ENCODE measurements at places on chromosomes 1 and 21.

- DNase-seq = no peak
Measured at GRCh38 chr1:165855010-165855838, 27.8 kb downstream of the UCK2 start.

GRCh38 chr1:238964631-238965030 is 421.7 kb upstream of the CHRM3 start:
- no peak for DNase-seq

DNA sequence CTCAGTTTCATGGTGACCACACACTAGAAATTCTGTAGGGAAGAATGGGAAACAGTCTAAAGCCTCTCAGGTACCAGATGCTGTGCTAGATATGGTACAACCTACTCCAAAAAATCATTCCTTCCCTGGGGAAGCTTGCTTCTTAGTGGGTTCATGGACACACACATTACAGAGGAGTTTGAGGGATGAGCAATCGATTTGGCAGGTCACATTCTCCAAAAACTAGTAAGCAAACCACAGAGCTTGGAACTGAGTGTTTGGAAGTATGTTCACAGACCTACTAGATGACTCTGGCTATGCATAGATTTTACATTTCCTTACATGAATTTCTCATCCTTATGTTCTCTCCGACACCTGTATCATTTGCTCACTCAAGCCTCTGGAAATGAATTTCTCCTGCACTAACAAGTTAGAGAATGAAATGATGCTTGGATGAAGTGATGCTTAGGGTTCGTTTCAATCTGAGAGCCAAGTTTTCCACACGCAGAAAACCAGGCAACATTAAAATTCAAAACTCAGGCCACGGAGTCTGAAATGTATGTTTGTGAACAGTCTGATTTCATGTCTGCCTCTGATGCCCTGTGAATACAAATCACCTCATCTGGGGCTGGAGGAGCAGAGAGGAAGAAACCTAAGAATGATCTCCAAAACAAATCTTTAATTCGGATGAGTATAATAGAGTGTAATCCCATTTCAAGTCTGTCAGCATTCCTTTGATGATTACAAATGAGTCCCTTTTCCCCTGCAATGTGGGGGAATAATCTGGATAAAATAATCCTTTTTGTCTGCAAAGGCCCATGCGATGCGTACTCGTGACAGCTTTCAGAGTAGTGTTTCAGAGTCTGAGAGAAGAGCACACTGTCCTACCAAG is 11.0 kb downstream of the EVA1C start:
- DNase-seq = no peak

DNA sequence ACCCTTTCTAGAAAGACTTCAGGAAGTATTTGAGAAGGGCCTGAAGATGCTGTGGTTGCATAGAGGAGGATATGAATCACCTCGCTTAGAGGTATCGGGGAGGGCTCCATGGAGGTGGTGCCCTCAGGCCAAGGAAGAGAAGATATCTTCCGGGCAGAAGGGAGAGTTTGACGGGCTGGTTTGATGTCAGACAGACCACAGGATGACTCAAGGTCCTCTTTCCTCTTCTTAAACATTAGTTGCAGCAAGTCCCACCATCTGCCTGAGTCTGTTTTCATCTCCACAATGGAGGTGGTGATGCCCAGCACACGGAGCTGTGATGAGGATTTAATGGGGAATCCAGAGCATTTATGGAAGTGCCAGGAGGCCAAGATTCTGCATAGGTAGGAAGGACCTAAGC is 25.1 kb upstream of the RUNX3 start:
- peak; percentile 80 for DNase-seq

DNA sequence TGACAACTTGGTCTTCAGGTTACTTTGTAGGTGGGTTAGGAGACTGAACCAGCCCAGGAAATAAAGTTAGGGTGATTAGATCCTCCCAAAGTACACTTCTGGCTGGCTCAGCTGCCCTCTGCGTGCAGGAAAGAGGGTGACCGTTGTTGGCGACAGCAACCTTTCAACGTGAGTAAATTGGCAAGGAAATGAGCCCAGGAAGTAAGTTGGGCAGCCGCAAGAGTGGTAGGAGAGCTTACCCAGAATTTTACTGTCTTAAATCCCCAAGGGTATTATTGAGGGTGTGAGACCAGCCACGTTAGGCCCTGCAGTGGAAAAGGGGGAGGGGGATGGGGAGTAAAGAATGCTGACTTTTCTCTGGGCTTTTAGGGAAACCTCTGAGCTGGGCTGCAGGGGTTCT is 1.6 kb downstream of the TENT5C start:
- peak; percentile 69 for DNase-seq

GRCh38 chr1:212664409-212665199 is 35.0 kb downstream of the BATF3 start:
- peak; percentile 68 for DNase-seq

DNA sequence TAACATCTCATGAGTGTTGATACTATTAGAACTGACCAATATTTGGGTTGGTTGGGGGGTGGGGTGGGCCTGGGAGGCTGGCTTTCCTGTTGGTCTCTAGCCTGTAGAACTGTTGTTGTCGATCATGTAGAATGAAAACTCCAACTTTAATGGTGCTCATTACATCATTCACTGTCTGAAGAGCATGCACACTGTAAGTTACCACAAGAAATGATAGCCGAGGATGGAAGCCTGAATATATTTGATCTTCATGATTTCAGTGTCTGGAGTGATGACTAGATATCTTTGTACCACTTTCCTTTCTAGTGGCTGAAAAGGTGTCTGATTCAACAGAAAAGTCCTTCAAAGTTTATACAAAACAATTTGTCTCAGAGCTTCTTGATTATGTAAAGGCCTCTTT is 123.6 kb downstream of the XCL2 start:
- no peak for DNase-seq

DNA sequence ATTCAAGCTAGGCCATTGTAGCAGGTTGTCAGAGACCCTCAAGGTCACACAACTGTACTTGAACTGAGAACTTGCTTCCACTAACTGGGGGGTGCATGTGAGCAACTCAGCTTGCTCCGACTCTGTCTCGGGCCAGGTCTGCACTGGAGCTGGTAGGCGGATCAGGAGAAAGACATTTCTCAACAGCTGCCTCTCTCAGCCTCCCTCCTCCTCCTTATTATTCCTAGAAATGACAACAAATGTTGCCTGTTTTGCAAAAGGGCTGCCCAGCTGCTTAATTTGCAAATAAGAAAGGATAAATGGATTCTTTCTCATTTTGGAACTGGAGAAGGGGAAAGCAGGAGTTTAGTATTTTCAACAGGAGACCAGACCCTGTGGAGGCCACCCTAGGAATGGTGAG is 140.5 kb downstream of the RHOU start:
- peak; percentile 19 for DNase-seq

GRCh38 chr1:212915245-212916091 is 34.9 kb upstream of the VASH2 start:
- no peak for DNase-seq

DNA sequence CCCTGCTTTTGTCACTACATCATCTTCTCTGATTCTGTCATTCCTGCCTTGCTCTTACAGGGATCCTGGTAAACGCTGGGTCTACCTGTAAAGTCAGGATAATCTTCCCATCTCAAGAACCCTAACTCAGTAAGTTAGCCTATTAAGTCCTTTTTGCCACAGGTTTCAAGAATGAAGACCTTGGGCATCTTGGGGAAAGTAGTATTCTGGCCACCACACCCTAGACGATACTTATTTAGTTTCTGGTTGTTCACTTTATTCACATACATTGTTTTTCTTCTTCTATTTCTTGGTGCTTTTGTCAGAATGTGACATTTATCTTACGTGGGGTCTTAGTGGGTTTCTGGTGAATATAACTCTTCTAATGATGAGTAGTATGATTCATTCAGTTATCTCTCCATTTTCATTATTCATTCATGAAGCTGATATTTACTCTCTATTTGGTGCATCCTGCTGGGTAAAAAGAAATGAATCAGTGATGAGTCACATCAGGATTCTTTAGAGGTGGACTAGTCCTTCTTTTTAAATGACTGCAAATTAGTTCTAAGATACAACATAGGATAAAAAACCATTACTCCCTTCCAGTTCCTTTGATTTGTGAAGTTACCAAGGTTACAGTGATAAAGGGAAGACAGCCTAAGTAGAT is 514.4 kb upstream of the B3GALT2 start:
- no peak for DNase-seq

DNA sequence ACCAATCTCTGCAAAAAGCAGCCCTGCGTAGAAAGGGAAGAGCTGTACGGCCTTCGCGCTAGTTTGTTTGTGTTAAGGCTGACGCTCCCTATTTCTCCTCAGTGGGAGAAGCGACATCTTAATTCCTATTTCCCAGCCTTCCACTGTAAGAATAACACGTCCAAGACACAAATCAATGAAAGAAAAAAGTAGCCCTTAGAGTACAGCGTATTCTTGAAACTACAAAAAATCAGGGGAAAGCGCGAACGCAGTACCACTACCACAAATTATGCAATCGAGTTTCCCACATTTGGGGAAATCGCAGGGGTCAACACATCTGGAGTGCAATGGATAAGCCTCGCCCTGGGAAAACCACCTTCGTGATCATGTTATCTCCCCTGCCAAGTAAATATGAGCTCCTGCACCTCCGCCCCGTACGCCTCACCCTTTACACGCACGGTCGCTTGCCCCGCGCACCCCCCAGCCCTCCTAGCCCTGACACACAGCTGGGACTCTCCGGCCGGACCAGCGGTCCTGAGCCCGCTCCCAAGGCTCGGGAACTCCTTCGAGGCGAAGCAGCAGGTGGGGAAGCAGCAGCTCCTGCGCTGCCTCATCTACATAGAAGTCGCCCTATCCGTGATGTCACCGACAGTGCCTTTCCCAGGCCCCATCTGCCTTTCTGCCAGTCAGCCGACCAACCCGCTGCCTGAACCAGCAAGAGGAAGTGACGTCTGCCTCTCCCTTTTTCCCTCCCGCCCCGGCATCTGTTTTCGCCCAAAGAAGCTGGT is 94.7 kb downstream of the PPIAL4G start:
- peak; percentile 95 for DNase-seq

DNA sequence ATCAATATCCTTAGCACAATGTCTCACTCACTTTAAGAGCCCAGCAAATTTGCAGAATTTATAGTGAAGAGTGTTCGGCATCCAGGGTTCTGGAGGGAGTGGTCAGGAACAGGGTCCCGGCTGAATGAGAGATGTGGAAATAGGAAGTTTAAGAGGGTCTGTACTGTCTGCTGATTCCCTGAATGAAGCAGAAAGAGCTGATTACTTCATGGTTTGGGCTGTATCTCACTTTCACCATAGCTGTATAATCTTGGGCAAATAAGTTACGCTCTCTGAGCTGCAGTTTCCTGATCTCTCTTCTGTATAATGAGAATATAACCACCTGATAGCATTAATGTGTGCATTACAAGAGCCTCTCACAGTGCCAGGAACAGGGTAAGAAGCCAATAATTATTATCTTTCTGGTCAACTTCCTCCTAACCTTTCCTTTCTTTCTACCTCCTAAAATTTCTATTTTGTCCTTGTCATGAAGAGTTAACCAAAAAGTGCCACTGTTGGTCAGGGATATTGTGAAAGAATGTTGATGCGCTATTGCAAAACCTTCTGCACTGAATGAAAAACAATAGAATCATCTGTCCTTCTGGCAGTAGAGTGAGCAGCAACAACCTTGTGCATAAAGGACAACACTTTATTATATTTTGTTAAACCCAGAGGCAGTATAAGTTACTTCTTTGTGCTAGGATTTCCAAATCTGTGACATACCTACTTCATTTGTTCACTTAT is 14.7 kb upstream of the PTGFR start:
- DNase-seq = no peak

DNA sequence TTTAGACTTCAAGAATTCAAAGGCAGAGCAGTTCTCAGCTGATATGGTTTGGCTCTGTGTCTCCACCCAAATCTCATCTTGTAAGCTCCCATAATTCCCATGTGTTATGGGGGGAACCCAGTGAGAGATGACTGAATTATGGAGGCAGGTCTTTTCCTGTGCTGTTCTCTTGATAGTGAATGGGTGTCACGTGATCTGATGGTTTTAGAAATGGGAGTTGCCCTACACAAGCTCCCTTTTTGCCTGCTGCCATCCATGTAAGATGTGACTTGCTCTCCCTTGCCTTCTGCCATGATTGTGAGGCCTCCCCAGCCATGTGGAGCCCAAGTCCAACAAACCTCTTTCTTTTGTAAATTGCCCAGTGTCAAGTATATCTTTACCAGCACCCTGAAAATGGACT is 146.5 kb downstream of the EIF4G3 start:
- DNase-seq = no peak

DNA sequence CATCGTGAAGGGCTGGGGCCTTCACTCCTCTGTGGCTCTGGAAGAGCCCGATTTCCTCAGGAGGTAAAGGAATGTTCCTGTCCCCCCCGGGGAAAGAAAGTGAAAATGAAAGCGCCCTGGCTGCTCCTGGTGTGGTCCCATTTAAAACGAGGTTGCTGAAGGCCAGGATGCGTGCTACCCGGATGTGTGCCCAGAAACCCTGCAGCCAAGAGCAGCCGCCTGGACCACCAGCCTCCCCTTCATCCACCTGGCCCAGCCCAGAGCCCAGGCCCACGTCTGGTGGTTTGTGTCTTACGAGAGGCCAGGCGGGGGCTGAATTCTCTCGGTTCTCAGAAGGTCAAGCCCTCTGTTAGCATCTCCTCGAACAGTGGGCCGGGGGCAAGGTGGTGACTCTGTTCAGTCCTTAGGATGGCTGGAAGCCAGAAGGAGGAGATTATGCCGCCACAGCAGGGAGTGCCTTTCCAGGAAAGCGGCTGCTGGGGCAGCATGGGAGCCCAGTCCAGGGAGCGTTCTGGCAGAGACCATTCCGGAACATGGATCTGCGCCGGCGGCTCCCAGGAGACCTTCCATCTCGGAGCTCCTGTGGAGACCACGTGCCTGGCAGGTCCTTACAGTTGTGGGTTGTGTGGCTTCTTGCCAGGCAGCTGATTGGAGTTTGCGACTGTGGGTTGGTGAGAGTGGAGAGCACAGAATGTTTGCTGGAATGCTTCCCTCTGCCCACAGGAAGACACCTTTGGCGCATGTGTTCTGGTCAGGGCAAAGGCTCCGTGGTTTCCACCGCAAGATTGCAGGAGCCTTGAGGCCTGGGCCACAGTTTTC is 1.4 kb downstream of the GUK1 start:
- DNase-seq = peak; percentile 69

DNA sequence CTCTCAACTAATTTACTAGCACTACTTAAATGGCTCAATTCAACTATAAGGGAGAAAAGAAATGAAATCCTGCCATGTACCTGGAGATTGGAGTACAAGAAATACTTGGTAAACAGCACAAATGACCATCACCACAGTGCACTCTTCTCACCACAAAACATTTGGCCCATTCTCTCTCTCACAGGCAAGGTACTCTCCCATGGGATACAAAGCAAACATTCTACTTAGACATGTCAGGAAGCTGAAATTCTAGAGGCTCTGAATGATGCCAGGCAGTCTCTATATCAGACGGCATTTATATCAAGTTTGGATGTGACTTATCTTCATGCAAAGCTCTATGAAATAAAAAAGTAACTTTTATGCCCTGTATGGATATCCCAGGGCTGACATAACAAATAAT is 72.5 kb downstream of the DPT start:
- DNase-seq = no peak

GRCh38 chr1:229101011-229101871 is 169.7 kb upstream of the RAB4A start:
- no peak for DNase-seq

- DNase-seq = no peak
Measured at GRCh38 chr1:229905031-229905545, 161.9 kb upstream of the GALNT2 start.

- DNase-seq = no peak
Measured at GRCh38 chr21:44955141-44955797, 15.4 kb downstream of the SLX9 start.

- DNase-seq = no peak
Measured at GRCh38 chr1:229209386-229209785, 61.5 kb upstream of the RAB4A start.

GRCh38 chr1:246726255-246726679 is 2.1 kb downstream of the SCCPDH start:
- no peak for DNase-seq
